ENCODE measurements at places on chromosomes 6 and 20.
A peak's percentile ranks its signal among the peaks of the same experiment; 100 is the strongest.

- no peak for DNase-seq
These were observed 54.9 kb upstream of the FAM184A start for GRCh38 chr6:119133400-119133799.

DNA sequence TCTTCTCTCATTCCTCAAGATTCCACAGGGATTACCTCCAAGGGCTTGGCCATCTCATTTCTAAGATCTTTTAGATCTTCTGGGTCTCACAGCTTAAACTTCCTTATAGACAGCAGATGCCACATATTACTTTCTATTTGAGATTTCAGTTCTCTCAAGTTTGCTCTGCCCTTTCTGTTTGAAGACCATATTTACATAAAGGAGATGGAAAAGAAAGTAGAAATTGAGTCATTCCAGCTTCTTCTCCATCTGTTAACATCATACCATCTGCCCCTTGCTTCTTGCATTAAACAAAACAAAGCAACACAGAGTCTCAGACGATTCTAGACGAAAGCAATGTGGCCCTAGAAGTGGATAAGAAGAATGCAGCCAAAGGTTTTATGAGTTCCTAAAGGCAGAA, 203.4 kb downstream of the TTLL2 start:
- DNase-seq: no peak

DNA sequence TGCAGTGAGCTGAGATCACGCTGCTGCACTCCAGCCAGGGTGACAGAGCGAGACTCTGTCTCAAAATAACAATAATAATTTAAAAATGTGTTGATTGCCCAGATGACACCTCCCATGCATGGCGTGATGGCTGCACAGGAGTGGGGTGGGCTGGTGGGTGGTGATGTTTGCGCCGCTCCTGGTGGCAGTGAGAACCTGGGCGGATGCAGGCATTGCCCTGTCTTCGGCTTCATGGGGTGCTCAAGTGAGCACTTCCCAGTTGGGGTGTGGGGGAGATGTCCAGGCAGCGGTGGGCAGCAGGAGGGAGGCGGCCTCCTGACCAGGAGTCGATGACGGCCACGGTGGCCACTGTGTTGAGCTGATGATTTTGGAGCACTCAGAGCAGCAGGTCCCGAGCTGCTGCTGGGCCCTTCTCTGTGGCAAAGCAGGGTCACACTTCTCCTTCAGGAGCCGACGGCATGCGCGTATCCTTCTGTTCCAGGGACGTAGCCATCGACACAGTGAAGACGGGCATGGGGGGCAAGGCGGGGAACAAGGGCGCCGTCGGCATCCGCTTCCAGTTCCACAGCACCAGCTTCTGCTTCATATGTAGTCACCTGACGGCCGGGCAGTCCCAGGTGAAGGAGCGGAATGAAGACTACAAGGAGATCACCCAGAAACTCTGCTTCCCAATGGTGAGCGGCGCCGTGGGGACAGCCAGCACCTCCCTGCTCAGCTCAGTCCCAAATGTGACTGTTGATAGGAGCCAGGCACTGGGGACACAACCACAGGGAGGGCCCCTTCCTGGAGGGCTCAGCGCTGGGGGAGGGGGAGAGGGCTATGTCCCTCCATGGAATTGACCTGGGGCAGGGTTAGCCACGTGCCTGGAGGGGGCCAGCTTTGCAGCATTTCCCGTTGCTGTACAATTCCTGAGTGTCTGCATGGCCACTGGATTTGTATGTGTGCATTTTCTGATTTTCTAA, 89.7 kb downstream of the SYNJ2 start:
- DNase-seq: no peak

DNA sequence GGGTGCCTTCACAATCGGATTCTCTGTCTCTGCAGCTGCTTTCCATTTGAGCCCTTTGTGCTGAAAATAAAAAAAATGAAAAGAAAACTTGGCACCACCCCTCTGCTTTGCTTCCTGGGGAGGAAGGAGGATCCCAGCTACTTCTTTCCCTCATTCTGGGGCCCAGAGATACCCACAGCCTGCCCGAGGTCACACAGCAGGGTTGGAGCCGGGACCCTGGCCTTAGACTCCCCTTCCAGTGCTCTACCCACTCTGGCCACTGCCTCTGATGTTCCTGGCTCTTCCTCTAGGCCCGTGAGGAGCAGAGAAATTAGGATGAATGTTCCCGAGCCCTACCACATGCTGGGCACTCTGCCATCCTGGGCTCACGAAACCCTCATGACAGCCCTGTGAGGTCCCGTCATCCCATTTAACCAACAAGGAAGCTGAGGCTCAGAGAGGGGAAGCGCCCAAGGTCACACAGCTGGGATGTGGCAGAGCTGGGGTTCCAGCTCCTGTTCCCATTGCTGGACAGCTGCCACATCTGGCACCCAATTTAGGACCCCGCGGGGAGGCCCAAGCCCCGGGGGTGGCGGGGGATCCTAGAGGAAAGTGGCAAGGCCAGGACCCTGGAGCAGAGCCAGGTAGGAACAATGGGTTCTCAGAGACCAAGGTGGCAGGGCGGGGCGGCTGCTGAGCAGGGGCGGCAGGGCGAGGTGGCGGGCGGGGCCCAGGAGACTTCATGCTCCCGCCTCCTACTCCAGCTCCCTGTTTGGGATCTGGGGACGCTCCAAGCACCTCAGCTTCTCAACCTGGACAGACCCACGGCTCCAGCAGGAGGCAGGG, 76.6 kb downstream of the CEBPB start:
- DNase-seq: no peak

- DNase-seq: no peak
These were observed 22.9 kb downstream of the NT5E start for GRCh38 chr6:85472744-85473143.

DNA sequence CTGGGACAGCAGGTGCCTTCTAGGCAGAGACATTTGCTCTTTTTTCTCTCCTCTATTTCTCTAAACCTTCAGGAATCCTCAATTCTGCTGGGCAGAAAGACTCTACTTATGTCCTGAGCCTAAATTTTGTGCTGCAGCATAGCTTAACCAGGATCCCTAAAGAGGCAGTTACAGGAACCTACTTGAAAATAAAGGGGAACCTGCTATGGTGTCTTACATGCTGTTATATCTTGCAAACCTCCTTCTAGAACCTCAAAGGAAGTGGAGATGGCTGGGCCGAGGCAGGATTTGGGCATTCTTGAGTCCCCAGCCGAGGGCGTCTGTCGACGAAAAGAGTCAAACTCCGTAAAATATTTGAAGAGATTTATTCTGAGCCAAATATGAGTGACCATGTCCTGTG, 17.1 kb upstream of the GMNN start:
- no peak for DNase-seq

DNA sequence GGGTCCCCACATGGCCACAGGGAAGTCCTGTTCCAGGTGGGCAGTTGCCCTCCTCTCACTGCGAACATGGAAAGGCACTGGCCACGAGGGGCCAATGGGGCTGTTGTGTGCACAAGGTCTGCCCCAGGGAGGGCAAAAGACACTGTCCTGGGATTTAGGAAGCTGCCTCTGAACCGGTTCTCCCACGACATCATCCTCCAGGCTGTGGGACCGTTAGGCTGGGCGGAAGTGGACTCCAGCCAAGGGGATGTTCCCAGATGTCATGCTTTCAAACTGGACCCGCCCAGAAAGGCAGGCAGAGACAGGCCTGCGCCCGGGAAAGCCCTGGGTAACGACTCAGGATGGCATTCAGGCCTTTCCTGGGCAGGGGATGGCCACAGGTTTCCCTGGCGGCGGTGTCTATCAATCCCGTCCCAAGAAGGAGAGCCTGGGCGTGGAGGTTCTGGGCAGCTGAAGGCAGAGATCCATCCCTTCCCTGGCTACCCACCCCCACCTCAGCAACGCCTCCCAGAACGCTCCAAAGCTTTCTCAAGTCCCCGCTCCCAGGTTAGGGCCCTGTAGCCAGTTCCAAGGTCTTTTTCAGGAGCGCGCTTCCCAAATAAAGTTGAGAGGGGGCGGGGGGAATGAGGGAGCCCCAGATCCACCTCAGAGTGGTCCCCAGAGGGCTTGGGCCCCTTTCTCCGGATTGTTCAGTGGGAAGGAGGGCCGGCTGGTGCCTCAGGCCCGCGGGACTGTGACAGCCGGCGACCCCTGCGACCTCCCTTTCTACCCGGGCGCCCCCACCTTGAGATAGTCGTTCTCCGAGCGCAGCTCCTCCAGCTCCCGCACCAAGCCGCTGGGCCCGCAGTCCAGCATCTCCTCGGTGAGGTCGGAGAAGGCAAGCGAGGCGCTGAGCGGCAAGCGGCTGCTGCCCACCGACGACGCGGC, 13.8 kb upstream of the TLDC2 start:
- DNase-seq: no peak

- DNase-seq: no peak
These were observed 46.1 kb upstream of the TULP4 start for GRCh38 chr6:158266131-158266530.

DNA sequence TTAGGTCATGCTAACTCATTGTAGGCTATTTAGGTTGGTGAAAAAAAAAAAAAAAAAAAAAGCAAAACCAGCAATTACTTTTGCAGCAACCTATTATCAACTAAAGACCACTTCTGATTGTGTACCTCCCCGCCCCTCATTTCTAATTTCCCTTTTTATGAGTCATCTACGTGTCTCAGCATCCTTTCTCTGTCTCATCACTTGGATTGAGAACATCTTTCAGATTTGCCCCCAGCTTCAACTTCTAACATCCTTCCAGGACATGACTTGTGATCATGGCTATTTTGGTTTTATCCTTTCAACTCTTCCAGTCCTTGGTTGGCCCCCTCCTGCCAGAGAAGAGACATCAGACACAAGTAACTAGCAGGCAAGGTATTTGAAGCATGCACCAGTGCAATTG, 156.7 kb upstream of the CCN2 start:
- no peak for DNase-seq

DNA sequence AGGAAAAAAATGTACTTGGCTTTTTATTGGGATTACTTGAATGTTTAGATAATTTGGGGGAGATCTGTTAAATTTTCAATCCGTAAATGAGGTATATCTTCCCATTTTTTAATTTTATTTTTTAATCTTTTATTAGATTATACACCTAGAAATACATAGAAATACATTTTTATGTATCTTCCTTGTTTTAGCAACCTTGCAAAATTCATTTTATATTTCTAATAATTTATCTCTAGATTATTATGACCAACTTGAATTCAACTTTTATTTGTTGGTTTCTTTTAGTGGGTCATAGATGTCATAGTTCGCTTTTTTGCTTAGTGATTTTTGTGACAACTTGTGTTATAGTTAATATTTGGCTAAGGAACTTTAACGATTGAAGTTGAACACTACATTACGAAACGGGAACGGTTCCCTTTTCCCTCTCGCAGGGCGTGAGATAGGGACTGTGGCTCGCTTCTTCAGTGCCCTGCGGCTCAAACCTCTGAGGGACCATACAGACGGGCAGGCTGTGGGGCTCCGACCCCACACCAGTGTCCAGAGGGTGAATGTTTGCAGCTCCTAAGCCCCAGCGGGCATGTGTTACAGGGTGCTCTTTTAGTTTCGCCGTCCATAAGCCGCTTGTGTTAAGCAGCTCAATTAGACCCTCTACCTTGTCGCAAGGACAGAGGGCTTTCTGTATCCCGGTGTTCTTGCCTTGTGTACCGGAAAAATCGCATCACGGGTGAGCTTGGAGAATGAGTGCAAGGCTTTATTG, 53.8 kb downstream of the PRND start:
- DNase-seq: no peak

DNA sequence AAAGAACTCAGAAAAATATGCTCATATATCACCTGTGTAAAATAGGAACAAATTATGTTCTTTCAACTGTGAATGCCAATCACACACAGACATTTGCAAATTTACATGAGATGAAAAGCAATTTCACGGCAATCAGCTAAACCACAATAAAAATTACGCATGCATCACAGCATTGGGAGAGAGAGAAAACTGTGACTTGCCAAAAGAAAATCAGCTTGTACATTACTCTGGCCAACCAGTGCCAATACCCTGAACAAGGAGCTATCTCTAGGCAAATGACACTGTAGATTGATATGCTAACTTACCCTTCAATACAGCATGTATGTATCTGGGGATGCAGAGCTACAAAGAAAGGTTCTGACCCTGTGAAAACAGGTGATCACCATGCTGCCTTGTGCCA, 515.6 kb downstream of the EYS start:
- no peak for DNase-seq

DNA sequence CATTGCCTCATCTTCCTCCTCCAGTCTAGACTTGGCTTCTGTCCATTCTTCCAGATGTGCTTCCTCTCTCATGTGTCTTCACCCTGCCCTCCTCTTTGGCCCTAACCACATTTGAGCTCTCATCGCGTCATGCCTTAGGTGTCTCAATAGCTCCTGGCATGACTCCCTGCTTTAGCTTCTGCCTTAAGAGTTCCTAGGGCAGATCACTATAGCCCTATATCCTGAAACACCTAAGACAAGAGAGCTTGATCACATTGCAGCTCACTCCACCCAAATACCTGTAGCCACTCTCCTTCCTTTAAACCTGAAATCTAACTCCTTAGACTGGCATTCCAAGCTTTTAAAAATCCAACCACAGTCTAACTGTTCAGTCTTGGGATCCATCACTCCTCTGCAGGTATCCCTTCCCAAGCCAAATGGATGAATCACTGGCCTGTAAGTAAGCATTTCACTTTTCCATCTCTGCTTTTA, 69.0 kb upstream of the STXBP5 start:
- DNase-seq: no peak

DNA sequence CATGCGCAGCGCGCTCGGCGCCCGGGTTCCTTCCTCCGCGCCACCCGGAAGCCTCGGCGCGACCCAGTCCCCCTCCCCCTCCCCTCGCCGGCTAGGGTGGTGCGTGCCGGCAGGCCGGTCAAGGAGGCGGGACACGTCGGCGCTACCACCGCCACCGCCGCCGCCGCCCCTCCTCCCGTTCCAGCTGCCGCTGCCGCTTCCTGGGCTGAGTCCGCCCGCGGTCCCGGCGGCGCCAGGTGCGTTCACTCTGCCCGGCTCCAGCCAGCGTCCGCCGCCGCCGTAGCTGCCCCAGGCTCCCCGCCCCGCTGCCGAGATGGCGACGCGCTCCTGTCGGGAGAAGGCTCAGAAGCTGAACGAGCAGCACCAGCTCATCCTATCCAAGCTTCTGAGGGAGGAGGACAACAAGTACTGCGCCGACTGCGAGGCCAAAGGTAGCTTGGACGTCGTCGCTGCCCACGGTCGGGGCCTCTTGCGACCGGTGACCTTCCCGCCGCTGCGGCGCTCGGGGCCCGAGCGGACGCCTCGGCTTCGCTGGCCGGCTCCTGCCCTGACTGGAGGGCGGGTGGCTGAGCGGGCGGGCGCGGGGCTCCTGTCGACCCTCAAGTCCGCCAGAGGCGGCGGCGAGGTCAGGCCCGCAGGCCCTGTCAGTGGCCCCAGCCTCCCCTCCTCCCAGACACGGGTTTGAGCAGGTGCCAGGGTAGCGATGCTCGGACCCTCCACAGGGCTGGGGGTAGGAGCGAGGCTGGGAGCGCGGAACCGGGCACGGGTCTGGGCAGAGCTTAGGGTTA, at the start of gene SMAP1:
SMAP1 (plus strand) TSS at position 173 of the 788 bp plus-strand sequence; CDS start at position 314, 141 bp downstream.
- DNase-seq: peak; percentile 90

DNA sequence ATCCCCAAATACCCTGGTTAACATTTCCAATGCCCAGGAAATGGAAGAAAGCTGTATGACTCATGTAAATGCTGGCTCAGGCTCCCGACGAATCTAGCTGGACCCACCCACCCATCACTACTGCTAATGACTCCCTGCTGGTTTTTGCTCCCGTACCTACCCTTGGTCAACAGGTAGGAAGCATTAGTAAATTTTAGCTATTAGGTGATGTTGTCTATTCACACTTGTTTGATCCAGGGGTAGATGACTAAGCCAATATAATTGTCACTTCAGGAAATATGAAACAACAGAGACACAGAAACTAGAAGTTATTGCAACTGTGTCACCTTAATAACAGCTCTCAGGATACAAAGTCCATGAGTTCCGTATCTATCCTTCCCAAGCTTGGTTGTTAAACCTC, 94.4 kb upstream of the BEND6 start:
- no peak for DNase-seq

GRCh38 chr6:158771399-158772152, 47.6 kb downstream of the EZR start:
- DNase-seq: no peak
